ENCODE measurements at places on chromosomes 2 and 18.

DNA sequence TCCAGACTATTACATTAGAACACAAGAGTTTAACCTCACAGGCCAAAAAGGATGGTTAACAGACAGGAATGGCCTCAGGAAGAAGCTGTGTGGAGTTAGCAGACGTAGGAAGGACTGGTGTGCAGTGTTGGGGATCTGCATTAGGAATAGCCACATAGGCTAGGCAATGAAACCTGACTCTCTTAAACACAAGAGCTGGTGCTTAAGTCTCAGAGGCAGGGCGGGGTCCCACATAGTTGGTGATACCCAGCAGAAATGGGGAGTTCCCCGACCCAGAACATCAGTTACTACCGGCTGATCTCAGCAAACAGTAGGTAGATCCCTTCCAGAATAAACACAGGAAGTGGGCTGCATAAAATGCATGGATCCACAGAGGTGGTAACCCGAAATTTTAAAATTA is 64.1 kb downstream of the CCDC93 start:
- no peak for DNase-seq

DNA sequence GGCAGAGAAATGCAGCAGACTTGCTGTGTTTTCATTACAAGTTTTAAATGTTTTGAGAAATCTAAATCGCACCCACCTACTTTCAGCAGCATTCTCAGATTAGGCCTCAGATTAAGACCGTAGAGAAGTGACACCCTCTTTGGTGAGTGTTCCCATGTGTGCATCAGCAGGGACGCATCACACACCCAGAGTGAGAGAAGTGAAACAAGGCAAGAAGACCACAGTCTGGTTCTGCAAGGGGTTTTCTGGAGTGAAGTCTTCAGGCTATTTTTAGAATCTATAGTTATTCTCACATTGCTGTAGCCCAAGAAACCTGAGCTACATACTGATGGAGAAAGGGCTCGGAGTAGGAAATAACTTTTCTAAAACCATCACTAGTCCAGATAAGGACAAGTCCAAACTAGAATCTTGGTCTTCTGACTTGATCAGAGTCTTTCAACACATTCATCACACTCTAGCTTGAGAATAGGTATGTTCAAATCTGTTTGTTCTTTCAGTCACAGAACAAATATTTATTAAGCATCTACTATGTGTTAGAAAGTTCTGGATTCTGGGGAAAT is 1216.6 kb upstream of the PIK3C3 start:
- no peak for DNase-seq

DNA sequence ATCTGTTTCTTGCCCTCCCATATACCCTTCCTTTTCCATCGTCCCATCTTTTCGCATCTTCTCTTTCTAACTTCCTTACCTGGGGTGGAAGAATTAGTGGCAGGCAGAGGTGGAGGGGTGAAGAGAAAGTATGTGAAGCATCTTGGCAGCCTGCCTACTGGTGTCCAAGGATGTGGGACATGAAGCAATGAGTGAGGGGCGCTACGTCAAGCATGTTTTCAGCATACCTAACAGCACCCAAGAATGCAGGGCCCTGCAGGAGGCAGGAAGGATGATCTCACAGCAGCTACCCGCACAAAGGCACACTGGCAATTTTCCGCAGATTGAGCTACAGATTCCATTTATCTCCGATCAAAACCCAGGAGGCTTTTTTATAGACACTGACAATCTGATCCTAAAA is 42.2 kb downstream of the METTL4 start:
- DNase-seq: no peak

- DNase-seq: no peak
Measured at GRCh38 chr2:54666131-54666633, 57.3 kb upstream of the EML6 start.

GRCh38 chr18:74328206-74328605 is 12.6 kb downstream of the C18orf63 start:
- no peak for DNase-seq

- no peak for DNase-seq
Measured at GRCh38 chr2:209380293-209380692, 43.6 kb upstream of the MAP2 start.

DNA sequence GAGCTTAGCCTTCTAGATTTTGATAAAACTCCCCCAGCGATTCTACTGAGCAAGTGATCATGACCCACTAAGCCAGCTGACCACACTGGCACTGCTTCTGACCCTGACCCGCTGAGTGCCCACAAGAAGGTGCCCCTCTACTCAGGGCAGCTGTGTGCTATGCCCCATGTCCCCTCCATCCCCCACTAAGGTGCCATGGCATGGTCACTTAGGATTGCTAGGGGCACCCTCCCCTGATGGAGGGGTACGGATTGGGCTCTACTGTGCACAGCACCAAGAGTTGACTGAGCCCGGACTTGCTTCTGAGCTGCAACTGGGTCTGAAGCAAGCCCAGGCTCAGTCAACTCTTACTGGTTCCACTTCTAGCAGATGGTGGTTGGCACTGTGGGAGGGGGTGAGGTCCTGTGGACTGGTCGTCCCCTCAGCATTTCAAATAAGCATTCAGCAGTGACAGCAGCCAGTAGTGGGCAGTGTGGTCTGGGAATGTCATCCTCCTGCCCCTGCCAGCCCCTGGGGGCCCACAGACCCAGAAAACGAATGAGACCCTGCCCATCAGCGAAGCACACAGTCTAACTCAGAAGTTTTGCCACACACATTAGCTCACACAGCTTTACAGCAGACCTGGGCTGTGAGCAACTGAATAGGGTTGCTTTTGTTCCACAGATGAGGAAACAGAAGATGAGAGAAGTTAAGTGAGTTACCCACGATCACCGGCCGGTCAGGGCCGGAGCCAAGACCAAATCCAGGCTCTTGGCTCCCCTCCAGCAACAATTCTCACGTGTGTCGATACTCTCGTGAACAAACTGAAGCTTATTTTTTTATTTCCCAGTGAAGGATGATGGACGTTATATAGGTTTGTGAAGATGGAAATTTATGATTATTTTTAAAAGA is 52.1 kb upstream of the FOSL2 start:
- no peak for DNase-seq

GRCh38 chr2:68855550-68855949 is 15.6 kb downstream of the BMP10 start:
- no peak for DNase-seq

- no peak for DNase-seq
Measured at GRCh38 chr2:9984871-9985480, 33.5 kb downstream of the GRHL1 start.

GRCh38 chr2:205731583-205731981 is 49.3 kb downstream of the NRP2 start:
- DNase-seq: no peak

- DNase-seq: no peak
Measured at GRCh38 chr2:216604458-216604857, 28.8 kb upstream of the IGFBP2 start.

- no peak for DNase-seq
Measured at GRCh38 chr18:9750606-9751304, 42.7 kb downstream of the RAB31 start.

GRCh38 chr18:48959921-48960920 is 9.5 kb upstream of the SMAD7 start:
- no peak for DNase-seq

DNA sequence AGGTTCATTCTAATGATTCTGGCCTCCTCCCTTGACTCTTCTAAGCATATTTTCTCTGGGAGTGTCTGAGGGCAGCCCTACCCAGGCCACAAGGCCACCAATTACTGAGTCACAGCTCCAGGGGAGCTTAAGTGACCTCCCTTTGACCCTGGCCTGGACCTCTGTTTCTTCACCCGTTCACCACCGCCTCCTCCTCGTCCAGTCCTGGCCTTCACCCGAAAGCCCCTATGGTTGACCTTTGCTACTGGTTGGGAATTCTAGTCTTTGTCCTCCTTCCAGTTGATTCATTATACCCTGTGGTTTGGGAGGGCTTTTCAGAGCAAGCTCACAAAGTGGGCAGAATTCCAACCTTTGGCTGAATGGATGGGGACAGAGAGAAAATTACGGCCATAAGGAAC is 72.6 kb downstream of the NRP2 start:
- no peak for DNase-seq

DNA sequence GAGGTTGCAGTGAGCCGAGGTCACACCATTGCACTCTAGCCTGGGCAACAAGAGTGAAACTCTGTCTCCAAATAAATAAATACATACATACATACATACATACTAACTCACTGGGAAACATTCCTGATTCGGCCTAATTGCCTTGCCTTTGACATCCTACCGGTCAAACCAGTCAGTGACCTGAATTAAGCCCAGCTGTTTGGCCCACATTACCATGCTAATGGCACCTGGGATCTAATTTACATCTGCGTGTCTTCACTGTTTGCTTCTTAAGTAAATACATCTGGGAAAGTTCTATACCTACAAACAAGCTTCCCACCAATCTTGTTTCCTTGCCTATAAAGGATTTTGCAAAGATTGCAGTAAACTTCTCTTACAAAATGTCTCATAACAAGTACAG is 230.2 kb upstream of the ZC3H15 start:
- no peak for DNase-seq

- DNase-seq: no peak
Measured at GRCh38 chr2:235098736-235099494, 147.1 kb downstream of the SH3BP4 start.

DNA sequence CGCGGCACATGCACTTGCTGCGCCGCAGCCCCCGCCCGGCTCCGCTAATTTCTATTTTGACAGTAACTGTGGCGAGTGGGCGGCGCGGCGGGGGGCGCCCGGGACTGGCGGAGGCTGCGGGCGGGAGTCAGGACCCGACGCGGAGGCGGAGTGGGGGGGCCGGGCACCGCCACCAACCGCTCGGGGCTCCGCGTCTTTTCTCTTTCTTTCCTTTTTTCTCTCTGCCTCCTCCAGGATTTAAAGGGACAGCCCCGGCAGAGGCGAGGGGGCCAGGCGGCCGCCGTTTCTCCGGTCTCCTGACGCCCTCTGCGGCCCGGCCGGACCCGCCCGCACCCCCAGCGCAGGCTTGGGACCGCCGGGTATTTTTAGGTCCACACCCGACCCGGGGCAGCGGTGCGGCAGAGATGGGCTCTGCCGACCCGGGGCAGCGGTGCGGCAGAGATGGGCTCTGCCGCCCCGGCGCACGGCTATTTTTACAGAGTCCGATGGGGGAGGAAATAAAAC is 460 bp upstream of the ZBTB7C start:
- no peak for DNase-seq
